ENCODE measurements at places on chromosomes 7 and 10. TPM values are rescaled to one million over a fixed set of nuclear protein-coding genes. Genes with fewer than 3 reads are reported as not detected.
A peak's percentile ranks its signal among the peaks of the same experiment; 100 is the strongest.

Gene LAMB1
- total RNA-seq, result 165 TPM

Gene SLC39A12
- 0.54 TPM for total RNA-seq

Gene FAM131B
- 0.80 TPM for total RNA-seq

Gene CISD1
- 19.0 TPM for total RNA-seq

GRCh38 chr7:127828843-127829500 lies 177.0 kb downstream of the SND1 start:
- DNase-seq, result no peak
- no peaks in the 10 kb centered on the region for H3K27me3 ChIP-seq
- no peak overlapping the region for H3K4me3 ChIP-seq
- H3K4me1 ChIP-seq, result no peaks in the 10 kb centered on the region

DNA sequence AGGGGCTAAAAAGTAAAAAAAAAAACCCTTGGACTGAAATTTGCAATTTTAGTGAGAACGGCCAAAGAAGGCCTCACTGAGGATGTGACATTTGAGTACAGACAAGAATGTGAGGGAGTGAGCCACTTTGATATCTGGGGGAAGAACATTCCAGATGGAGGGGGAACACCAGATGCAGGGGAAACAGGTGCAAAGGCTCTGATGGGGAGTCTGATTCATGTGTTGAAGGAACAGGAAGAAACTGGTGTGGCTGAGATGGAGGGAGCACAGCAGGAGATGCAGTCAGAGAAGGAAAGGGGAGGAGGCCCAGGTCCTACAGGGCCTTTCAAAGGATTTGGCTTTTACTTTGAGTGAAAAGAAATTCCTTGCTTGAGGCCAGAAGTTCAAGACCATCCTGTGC lies 615.7 kb upstream of the NRP1 start:
- H3K4me1 ChIP-seq, result no peaks in the 10 kb centered on the region
- H3K36me3 ChIP-seq, result no peaks in the 10 kb centered on the region
- no peaks in the 10 kb centered on the region for H3K27me3 ChIP-seq
- H3K27ac ChIP-seq, result no peak overlapping the region

- no peaks in the 10 kb centered on the region for H3K27me3 ChIP-seq
- no peak overlapping the region for H3K27ac ChIP-seq
- no peak for DNase-seq
- H3K36me3 ChIP-seq, result no peaks in the 10 kb centered on the region
- H3K4me3 ChIP-seq, result no peak overlapping the region
- peaks cover 5% of the 10 kb centered on the region for H3K4me1 ChIP-seq
Measured at GRCh38 chr10:78894841-78895195, 173.9 kb upstream of the ZMIZ1 start.

DNA sequence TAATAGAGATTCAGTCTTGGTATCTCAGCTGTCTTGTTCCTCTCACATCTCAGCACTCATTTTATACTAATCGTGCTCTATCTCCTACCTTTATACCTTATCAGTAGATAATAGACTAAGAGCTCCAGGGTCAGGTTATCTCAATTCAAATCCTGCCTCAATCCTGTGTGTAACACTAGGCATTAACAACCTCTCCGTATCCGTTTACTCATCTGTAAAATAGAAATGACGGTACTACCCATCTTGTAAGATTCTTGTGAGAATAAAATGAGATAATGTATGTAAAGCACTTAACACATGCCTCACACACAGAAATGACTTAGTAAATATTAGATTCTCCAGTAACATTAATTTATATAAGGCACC lies 622 bp upstream of the P4HA1 start:
- no peak for DNase-seq
- H3K4me1 ChIP-seq, result no peaks in the 10 kb centered on the region
- peak overlapping the region; percentile 84 for H3K4me3 ChIP-seq
- peak overlapping the region; percentile 95 for H3K27ac ChIP-seq
- H3K27me3 ChIP-seq, result no peaks in the 10 kb centered on the region
